ENCODE measurements at places on chromosomes 16 and 17. TPM values are rescaled to one million over a fixed set of nuclear protein-coding genes. Genes with fewer than 3 reads are reported as not detected.

Gene GAST
- total RNA-seq, result not detected

Gene C16orf96
- total RNA-seq, result not detected

Gene TMEM88
- 99.9 TPM for total RNA-seq

Gene WWP2
- 29.1 TPM for total RNA-seq

Gene TTLL6
- total RNA-seq, result 1.9 TPM

Gene CCL1
- not detected for total RNA-seq

Gene ATXN7L3
- total RNA-seq, result 49.2 TPM

Gene MPV17L
- total RNA-seq, result 7.8 TPM

Gene CA7
- total RNA-seq, result not detected

Gene LRRC37A
- 2.7 TPM for total RNA-seq

Gene LPCAT2
- 16.0 TPM for total RNA-seq

Gene UTS2R
- not detected for total RNA-seq

Gene NMRAL1
- 47.1 TPM for total RNA-seq

Gene COPRS
- total RNA-seq, result 64.2 TPM

Gene YBX2
- 0.65 TPM for total RNA-seq

Gene KCNAB3
- 2.9 TPM for total RNA-seq

Gene CCL16
- total RNA-seq, result 0.69 TPM

Gene CDK3
- 8.0 TPM for total RNA-seq

Gene PDILT
- not detected for total RNA-seq

Gene SLC47A1
- total RNA-seq, result 5.1 TPM

Gene ZNF469
- total RNA-seq, result 0.74 TPM

Gene MYCBPAP
- total RNA-seq, result 0.36 TPM

Gene RHBDF1
- total RNA-seq, result 19.3 TPM

Gene CNGB1
- not detected for total RNA-seq

Gene KRTAP4-4
- not detected for total RNA-seq

Gene CCL2
- total RNA-seq, result 39.8 TPM

Gene GJD3
- 2.0 TPM for total RNA-seq

Gene HOXB7
- 5.3 TPM for total RNA-seq

Gene FAM20A
- 13.9 TPM for total RNA-seq

Gene OR3A3
- total RNA-seq, result not detected

Gene CD79B
- 4.0 TPM for total RNA-seq

Gene HID1
- total RNA-seq, result 24.1 TPM

Gene HIC1
- 36.1 TPM for total RNA-seq

Gene KRT15
- total RNA-seq, result 2.5 TPM

Gene SLC52A1
- not detected for total RNA-seq

Gene TMED6
- total RNA-seq, result not detected

Gene MNT
- total RNA-seq, result 14.4 TPM

Gene TPSG1
- 1.3 TPM for total RNA-seq

Gene HSD11B2
- 1.7 TPM for total RNA-seq

Gene TEDC2
- not detected for total RNA-seq

Gene BTBD17
- total RNA-seq, result not detected

Gene ICAM2
- total RNA-seq, result 57.7 TPM

Gene FBXW10
- total RNA-seq, result 0.19 TPM

Gene IL17C
- not detected for total RNA-seq

Gene STH
- not detected for total RNA-seq

Gene NUDT16L1
- total RNA-seq, result 17.1 TPM

Gene CACNA1H
- 13.6 TPM for total RNA-seq

Gene CTRB1
- total RNA-seq, result not detected

All from omental fat pad (tissue), 4 donors.